ENCODE measurements at places on chromosomes 1 and 21. TPM values are rescaled to one million over a fixed set of nuclear protein-coding genes. Genes with fewer than 3 reads are reported as not detected.

GRCh38 chr1:10513199-10513598 lies 38.4 kb downstream of the PEX14 start:
- no peak for DNase-seq

OLIG2 gene
- not detected for total RNA-seq

KCNJ15 gene
- not detected for total RNA-seq

DNA sequence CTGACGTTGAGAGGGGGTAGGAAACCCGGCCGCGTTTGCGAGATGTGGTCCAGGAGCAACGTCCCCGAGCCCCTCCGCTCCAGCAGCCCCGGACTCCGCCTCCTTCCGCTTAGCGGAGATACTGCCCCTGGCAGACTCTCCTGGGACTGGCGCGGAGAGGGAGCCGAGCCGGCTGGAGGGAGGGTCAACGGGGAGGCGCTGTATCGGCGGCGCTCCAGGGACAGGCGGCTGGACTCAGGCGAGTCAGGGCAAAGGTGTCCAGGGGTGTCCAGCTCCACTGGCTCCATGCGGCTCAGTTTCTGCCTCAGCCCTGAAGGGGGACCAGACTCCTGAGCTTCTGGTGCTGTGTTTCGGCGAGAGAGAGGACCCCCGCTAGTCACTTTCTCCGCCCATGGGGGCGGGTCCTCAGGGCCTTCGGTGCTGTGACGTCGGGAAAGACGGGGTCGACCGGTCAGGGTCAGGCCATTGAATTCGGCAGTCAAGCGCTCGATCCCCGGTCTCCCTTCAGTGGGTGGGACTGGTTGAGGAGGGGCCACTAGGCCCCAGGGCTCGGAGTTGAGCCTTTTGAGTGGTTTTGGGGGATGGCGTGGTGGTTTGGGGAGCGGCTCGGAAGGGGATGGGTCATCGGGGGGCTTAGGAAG lies 2.8 kb upstream of the LIX1L start:
- peak; percentile 47 for DNase-seq

DNA sequence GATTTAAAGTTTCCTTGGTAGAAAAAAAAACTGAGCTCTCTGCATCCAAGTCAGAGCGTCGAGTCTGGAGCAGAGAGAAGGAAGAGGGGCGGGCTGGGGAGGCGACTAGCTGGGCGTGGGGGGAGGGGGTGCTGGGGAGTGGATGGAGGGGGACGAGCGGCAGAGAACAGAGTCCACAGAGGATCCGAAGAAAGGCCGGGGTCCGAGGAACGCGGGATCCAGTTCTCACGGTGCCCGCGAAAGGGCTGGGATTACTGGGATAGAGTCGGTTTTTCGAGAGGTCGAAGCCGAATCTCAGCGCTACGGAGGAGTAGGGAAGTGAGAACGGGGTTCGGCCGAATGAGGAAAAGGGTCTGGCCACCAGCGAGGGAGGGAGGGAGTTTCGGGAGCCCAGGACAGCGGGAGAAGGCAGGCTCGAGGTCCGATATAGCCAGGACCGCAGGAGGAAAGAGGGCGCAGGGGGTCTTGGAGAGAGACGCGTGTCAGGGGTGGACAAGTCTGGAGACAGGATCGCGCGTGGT lies 665 bp downstream of the DAB1 start:
- DNase-seq, result no peak

GRCh38 chr1:232059726-232060374 lies 433.3 kb downstream of the DISC1 start:
- DNase-seq, result no peak

DNA sequence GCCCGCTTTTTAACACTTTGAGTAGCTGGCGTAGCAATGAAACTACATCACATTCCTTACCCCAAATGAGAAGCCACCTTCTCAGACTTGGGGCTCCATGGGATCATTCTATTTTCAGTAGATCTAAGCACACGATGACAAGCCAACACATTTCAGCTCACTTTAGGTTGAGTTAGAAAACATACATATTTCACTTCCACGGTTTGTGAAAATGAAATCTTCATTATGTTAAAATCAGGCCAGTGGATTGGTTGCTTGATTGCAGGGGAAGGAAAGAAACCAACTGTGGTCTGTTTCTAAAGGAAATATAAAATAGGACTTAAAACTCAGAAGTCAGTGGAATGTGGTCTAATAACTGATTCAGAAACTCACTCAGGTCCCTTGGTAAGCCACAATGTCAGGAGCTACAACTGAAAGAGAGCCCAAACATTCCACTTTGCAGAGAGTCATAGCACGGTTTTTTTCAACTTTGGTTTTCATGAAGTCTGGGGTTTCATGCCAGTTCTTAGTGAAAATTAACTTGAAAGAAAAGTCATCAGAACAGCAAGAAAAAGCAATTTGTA lies 82.3 kb upstream of the TIAM1 start:
- DNase-seq, result no peak

ESRRG gene
- total RNA-seq, result not detected

DNA sequence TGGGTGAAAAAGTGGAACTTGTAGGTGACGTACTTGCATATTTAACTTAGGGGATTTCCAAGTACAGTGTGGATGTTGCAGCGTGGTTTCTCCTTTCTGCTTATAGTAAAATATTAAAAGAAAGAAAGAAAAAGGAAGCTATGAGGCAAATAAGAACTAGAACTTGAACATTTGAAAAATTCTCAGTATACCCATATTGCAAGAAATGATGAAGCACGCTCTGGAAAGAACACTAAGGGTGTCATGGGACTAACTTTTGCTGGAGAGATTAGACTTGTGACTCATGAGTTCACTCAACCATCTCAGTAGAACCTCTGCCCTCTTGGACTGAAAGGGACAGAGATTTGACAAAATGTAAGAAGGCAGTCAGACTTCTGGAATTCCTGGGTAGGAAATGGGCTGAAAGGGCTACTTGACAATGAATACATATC lies 704.5 kb upstream of the ADGRL4 start:
- DNase-seq, result no peak

LRRC38 gene
- not detected for total RNA-seq

DNA sequence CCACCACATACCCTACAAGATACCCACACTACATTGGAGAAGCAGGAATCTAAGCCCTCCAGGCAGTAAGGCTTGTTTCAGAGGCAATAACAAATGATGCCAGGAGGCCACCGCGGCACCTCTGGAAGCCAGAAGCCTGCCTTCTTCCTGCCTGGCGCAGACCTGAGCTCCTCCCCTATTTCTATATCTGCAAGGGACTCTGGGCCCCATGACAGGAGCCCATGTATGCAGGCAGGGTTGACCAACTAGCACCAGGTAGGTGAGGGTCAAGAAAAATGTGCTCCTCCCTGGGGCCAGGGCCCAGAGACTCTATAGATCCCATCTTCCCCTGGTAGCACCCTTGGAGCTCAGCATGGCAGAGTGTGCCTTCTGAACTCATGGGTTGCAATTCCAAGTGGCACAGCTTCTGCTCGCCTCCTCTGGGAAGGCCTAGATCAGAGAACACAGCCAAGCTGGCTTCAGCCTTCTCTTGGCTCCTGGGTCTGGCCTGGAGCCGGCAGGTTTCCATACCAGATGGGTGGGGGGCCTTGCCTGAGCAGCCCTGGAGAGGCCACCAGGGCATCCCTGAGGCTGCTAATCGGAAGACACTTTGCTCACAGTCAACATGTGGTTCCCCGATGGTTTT lies 85.1 kb downstream of the STUM start:
- DNase-seq, result no peak

- no peak for DNase-seq
Observed at GRCh38 chr1:67886076-67886475, 52.8 kb upstream of the GNG12 start.

NTNG1 gene
- 0.58 TPM for total RNA-seq

TMEM82 gene
- total RNA-seq, result not detected

GRCh38 chr1:20248971-20249612 lies 41.6 kb upstream of the VWA5B1 start:
- peak; percentile 57 for DNase-seq

GRCh38 chr1:28417441-28417922 lies 47.9 kb downstream of the PHACTR4 start:
- DNase-seq, result peak; percentile 19

GRCh38 chr1:28301368-28302174 lies 27.3 kb upstream of the MED18 start:
- no peak for DNase-seq

Measured in natural killer cell (primary cell).